ENCODE measurements at places on chromosomes 2 and 18.

- no peak for DNase-seq
Measured at GRCh38 chr2:151071382-151071781, 190.3 kb downstream of the RBM43 start.

DNA sequence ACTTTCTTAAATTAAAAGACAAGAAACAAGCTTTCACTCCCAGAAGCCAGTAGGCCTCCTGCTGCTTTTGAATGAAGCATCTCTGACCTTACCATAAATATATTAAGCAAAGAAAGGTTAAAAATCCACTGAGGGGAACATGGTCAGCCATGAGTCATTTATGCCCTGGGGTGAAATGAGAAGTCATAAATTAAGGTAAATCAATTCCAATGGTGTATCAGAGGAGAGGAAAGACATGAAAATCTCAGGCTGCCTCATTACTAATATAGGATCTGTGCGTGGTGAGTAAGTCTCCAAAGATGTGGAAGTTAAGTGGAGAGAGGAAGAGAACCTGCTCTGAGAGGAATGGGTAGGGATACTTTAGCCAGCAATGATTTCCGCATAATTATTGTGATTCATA, 292.3 kb upstream of the CHAC2 start:
- DNase-seq: no peak

DNA sequence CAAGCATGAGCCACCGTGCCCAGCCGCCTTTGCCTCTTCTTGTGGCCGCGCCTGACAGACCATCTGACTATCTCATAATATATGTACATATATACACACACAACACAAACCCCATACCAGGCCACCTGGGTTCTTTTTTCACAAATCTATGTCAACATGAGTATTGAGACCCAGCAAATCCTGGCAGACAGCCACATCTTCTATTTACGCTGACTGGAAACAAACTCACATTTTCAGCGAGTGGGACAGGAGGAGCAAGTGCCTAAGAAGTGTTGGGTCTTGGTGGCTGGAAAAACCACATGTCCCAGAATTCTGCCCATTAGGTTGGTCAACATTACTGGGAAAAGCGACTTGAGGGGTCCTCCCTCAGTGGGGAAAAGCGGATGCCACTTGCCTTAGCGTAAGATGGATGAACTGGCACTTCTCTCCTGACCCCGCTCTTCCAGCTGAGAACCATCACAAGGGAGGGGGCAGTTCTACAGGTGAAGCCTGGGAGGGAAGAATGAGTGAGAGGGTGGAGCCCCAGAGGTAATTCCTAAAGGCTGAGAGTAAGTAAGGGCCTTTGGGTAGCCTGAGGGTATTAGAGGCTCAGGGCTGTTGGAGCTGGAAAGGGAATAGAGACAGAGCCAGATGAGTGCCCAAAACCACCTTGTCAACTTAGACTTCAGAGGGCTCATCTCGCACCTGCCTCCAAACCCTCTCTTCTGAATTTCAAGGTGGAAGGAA, 1.9 kb downstream of the SCYGR3 start:
- DNase-seq: no peak

DNA sequence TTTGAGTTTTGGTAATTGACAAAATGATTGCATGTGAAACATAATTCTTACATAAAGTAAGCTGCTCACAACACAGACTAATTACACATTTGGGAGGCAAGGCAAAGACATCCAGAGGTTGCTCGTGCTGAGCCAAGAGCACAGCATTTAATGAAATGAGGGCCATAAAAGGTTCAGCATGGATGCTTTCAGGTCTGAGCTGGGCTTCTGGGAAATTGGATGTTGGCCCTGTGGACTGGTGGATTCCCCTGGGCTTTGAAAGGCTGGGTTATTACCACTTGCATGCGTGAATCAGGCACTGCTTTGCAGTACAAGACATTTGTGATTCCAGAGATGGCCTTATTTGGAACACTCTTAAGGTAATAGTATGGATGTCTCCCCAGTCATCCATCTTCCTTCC, 533.5 kb upstream of the NRP2 start:
- no peak for DNase-seq
